AG09309 (cell line): ENCODE measurements at places on chromosomes 4 and X.

- DNase-seq: peak; percentile 71
Measured at GRCh38 chrX:38882894-38883626, 81.8 kb downstream of the MID1IP1 start.

DNA sequence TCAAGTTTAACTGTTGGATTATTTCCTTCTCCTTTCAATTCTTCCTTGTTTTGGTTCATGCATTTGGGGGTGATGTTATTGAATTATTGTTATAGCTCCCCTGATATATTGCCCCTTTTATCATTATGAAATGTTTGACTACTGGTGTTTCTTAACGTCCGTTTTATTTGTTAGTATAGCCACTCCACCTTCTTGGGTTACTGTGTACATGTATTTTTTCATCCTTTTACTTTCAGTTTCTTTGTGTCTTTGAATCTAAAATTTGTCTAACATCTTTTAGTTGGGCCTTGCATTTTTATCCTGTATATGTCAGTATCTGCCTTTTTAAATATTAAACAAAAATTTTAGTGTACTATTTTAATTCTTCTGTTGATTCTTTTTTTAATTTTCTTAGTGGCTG is 88.7 kb downstream of the TNIP2 start:
- no peak for DNase-seq

DNA sequence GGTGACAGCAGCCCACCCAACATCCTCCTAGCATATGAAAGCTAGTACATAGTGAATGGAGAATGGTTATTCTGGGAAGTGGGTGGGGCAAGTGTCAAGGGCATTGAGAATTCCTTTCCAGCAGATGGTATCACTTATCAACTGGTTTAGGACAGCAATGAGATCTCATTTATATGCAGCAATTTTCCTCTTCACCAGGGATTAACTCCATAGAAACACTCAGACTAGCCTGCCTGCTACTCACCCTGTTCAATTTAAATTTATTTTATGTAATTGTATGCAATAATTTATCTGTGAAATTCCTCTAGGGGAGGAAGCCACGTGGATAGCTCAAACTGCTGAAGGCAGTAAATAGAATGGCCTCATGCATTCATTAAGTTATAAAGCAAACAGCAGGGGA is 101.6 kb upstream of the MID1IP1 start:
- DNase-seq: no peak

DNA sequence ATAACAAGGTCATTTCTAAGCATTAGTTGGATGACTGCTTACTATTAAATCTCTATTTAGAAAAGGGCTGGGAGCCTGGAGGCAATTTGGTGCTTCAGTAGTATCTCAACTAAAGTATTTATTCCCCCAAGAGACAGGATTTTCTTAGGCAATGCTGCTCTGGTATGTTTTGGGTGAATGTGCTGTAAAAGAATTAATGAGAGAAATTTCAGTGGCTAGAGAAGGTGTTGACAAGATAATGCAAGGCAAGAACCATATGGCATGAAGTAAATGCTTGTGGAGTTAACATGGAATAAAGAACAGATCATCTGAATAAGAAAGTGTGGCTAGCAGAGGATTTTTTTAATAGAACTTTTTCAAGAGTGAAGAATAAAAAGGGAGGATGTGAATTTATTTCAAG is 3.9 kb downstream of the CYP2U1 start:
- DNase-seq: no peak

- DNase-seq: no peak
Measured at GRCh38 chrX:109472939-109473735, 8.7 kb downstream of the GUCY2F start.

- DNase-seq: no peak
Measured at GRCh38 chr4:97500423-97500822, 642.9 kb downstream of the STPG2 start.

- no peak for DNase-seq
Measured at GRCh38 chrX:8364369-8365141, 100.1 kb upstream of the VCX3B start.

DNA sequence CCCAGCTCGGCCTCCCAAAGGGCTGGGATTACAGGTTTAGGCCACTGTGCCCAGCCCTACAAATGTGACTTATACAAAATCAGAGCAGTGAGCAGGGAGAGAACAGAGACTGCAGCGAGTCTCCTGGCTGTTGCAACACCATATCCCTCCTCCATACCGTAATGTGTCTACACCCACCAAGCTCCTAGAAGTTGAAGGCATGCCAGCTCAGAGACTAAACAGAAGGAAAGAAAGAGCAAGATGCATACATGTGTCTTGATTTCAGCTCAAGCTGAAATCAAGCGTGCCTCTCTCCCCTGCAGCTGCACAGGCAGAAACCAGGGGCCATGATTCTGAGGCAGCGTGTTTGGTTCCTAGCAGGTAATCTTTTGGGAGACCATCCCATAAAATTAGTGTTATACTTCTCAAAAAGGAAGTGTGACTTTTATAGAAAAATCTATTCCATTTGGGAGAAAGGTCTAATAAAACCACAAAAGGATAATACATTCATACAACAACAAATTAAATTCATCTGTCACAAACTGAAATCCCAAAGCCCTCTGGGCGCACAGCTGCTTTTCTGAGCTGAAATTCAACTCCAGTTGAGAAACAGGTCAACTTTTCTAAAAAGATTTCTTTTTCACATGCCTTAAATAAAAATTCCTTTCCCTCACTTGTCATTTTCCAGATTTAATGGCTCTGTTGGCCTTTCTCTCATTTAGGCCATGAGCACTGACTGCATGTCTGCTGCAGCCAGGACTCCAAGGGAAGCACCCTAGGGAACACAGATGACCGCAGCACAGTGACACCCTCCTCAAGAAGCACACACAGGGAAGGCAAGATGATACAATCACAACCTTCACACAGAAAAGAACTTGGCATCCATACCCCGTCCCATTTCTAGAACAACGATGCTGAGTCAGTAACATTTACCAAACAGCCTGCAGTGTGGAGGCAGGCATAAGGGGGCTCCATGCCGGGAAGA is 34.4 kb downstream of the AFAP1 start:
- peak; percentile 83 for DNase-seq

- no peak for DNase-seq
Measured at GRCh38 chrX:41164449-41164848, 79.2 kb downstream of the USP9X start.

DNA sequence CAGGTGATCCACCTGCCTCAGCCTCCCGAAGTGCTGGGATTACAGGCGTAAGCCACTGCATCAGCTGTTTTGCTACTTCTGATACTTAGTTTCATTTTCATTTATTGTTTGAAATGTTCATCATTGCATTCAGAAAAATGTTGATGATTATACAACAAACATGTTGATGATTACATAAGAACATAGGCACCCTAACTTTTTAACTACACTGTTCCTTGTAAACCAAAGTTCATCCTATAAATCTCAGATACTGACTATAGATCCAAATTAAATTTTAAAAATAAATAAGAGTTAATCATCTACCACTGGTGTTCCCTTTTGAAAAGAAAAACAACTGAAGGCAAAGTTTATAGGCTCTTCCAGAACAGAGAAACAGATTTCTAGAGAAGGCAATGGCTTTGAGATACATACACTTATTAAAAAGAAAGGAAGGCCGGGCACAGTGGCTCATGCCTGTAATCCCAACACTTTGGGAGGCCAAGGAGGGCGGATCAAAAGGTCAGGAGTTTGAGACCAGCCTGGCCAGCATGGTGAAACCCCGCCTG is 23.4 kb downstream of the TRIM75 start:
- no peak for DNase-seq

DNA sequence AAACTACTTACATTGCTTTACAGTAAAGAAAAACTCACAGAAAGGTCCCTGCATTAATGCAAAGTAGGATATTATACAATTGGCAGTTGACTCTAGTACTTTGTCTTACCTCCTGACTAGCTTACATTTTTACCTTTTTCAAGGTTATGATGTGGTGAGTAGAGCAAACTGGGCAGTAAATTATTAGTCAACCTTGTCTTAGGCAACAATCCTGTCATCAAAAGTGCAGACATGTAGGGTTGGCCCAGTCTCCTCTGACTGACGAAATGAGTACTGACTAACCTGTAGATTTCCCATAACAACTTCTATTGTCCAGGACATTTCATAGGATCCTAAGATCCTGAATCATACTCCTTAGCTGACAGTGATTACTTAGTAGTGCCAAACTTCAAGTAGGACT is 142.0 kb upstream of the NUDT6 start:
- DNase-seq: no peak

DNA sequence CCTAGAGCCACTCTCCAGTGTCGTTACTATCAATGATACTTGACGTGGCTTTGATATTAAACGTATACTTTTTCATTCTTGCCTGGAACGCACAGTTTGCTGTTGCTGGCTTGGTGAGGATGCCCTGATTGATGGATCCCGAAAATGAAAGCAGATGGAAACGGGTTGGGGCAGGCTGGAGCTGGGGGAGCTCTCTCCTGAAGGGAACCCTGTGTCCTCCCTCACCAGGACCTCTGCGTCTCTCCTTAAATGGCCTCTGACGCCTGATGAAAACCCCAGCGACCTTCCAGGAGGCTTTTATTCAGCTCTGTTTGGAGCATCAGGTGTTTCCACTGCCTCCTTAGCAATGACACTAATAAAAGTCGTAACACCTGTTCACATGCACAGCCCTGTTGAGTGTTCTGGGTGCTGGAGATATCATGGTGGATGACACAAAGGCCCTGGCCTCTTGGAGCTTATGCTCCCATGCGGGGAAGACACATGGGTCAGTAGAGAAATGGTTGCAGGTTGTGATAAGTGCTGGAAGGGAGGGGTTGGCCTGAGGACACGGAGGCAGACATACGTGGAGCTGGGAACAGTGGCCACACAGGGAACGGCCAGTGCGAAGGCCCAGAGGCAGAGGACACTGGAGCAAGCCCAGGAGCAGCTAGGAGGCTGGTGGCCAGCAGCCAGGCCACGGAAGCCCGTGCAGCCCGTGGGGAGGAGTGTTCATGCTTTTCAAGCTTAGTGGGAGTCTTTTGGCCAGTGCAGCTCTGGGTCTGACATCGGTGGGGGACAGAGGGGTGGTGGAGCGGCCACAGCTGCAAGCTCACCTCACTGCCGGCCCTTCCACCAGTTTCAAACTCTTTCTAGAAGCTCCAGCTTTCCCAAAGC is 7.5 kb downstream of the MSANTD1 start:
- DNase-seq: no peak
